ENCODE measurements at places on chromosomes 1 and 21.

DNA sequence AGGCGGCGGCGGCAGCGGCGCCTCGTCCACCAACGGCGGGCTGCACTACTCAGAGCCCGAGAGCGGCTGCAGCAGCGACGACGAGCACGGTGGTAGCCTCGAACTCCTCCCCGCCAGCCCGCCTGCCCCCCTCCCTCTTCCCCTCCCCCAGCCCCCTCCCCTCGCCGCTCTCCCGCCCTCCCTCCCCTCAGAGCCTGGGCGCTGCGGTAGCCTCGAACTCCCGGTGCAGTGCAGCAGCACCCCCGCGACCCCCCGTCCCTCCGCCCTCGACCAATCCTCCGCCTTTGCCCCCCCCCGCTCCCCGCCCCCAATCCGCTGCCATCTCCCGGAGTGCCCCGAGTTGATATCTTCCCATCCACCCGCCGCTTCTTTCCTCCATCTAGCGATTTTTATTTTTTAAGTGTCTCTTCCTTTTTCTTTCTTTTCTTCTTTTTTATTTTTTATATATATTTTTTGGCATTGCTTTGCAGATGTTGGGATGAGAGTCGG, 516 bp downstream of the RCOR3 start:
- DNase-seq: no peak

- DNase-seq: no peak
Measured at GRCh38 chr1:17097787-17098186, 21.5 kb downstream of the PADI2 start.

- no peak for DNase-seq
Measured at GRCh38 chr1:46458190-46458589, 31.4 kb upstream of the DMBX1 start.

DNA sequence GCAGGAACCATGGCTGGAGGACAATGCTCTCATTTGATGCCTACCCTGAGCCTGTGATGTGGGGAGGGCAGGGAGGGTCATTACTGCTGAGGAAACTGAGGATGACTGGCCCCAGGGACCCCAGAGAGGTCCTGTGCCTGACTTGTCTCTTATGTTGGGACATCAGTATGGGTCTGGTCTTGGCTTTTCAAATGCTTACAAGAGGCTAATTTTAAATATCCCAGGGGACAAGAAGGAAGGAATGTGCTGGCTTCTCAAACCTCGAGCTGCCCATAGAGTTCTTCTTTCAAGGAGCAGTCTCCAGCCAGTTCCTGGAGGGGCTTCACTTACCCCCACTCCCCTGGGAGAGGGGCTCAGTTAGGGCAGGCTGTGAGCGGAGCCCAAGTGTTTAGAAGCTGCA, 168.2 kb downstream of the TRABD2B start:
- no peak for DNase-seq

DNA sequence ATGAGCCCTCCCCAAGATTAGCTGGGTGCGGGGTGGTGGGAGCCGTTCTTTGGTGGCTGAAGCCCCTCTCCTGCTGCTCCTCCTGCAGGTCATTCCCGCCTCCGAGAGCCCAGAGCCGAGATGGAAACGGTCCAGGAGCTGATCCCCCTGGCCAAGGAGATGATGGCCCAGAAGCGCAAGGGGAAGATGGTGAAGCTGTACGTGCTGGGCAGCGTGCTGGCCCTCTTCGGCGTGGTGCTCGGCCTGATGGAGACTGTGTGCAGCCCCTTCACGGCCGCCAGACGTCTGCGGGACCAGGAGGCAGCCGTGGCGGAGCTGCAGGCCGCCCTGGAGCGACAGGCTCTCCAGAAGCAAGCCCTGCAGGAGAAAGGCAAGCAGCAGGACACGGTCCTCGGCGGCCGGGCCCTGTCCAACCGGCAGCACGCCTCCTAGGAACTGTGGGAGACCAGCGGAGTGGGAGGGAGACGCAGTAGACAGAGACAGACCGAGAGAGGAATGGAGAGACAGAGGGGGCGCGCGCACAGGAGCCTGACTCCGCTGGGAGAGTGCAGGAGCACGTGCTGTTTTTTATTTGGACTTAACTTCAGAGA, 448 bp downstream of the G0S2 start:
- no peak for DNase-seq

DNA sequence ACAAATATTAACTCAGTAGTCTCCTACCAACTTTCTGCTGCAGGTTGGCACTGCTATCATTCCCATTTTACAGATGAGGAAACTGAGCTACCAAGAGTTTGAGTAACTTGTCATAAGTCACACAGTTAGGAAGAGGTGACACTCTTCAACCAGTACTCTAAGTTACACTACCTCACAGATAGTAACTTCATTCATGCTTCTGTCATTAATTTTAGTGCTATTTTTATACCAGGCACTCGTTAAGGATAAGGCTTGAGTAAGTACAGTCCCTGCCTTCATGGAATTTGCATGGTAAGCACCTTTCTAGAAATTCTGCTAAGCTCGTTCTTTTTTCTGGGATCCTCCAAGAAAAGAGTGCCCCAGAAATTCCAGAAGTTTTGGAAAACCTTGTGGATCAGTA, 78.7 kb downstream of the ZP4 start:
- DNase-seq: no peak

DNA sequence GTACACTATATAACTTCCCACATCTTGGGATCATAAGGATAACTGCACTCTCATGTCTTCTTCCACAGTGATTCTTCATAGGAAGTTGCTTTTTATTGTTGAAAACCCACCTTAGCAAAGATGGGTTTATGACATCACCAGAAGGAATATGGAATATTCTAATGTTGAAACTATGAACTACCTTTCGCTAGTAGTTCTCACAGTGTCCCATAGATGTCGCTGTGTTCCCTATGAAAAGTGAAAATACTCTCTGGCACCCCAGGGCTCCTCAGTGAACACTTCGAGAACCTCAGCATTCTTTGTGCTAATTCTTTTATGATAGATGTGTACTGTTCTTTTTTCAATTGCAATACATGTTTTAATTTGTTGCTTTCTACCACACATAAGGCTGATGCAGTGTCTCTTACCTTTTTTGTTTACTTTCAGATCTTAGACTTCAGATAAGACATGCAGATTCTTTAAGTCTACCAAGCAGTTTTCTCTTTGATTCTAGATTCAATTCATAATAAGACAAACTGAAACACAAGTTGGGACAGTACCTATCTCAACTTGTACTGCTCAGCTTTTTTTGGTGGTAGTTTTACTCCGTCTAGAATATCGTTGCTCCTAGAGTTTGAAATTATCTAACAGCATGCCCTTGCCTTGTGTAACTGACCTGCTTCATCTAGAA, 90.8 kb downstream of the GTF2B start:
- DNase-seq: peak; percentile 12

DNA sequence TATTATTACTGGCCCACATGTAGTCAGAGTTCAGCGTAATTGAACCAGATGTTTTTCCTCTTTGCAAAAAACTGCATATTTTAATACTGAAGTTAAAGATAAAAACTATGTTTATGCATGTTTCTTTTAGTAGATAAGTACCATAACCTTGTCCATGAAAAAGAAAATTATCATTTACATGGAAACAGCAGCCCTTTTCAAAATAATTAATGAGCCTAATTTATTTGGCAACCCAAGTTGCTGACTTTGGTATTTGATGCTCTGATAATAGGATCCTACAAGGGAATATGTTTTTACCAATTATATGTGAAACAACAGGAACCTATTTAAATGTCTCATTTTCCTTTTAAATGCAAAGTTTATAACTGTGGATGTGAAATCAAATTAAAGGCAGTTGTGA, 281.3 kb upstream of the C1orf105 start:
- no peak for DNase-seq

GRCh38 chr1:225882694-225883615, 775 bp upstream of the TMEM63A start:
- peak; percentile 29 for DNase-seq

DNA sequence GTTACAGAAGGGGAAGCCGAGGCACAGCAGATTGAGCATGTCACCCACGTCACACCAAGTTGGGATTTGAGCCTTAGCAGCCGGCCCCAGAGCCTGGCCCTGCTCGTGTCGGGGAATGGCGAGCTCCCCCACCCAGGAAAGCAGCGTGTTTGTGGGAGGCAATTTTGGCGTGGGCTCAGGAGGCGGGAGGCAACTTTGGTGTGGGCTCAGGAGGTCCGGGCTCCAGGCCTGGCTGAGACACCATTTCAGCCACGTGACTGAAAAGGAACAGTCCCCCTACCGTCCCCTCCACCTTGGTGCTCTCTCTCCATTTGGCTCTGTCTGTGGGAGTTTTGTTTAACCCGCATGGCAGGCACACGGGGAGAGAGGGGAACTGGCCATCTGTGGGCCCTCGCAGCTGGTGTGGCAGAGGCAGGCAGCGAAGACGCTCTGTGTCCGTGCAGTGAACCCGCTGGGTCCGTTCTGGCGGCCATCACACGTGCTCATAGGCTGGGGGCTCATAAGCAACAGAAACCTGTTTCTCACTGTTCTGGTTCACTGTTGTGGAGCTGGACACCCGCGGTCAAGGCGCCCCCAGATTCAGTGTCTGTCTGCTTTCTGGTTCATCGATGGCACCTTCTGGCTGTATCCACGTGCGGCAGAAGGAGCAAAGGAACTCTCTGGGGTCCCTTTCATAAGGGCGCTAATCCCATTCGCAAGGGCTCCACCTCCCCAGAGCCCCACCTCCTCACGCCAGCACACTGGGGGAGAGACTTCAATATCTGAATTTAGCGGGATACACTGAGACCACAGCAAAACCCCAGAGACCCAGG, 110.2 kb downstream of the CRYAA start:
- no peak for DNase-seq
